ENCODE measurements at places on chromosomes 7 and 10.

DNA sequence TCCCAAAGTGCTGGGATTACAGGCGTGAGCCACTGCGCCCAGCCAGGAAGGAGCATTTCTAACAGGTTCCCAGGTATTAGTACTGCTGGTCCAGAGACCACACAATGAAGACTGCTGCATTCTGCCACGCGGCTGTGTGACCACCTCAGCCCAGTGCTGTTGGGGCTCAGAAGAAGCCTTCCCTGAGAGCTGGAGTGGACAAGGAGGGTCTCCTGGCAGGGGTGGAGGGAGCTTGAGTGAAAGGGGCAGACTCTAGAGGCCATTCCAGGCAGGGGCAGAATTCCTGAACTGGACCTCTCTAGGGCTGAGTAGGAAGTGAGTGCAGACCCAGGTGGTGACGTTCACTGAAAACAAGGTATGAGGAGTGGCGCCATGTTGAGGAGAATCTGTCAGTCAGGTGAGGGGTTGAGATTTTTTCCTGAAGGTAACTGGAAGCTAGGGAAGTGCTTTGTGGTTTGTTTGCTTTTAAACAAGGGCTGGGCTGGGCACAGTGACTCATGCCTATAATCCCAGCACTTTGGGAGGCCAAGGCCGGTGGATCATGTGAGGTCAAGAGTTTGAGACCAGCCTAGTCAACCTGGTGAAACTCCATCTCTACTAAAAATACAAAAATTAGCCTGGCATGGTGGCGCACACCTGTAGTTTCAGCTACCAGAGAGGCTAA lies 67.6 kb downstream of the TACC2 start:
- peak; percentile 28 for DNase-seq
- H3K4me1 ChIP-seq = no peaks in the 10 kb centered on the region
- no peaks in the 10 kb centered on the region for H3K27me3 ChIP-seq
- no peak overlapping the region for H3K4me3 ChIP-seq

DNA sequence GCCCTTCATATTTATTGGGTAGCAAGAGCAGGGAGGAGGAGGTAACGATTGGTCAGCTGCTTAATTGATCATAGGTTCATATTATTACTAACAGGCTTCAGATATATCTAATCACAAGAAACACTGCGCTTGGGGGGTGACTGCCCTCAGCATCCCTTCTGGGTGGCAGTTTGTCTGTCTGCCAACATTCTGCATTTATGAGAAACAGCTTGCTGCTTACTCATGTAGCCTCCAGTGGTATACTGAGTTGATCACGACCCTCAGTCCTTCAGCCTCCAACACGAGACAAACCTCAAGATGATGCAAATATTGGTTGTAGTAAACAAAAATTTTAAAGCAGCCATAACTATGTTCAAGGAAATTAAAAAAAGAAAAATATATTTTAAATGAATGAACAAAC lies 657.8 kb upstream of the PHF14 start:
- H3K4me3 ChIP-seq = no peak overlapping the region
- H3K27me3 ChIP-seq = no peaks in the 10 kb centered on the region
- no peaks in the 10 kb centered on the region for H3K4me1 ChIP-seq
- H3K27ac ChIP-seq = no peak overlapping the region

- no peaks in the 10 kb centered on the region for H3K4me1 ChIP-seq
- no peaks in the 10 kb centered on the region for H3K27me3 ChIP-seq
- peaks cover 5% of the 10 kb centered on the region for H3K36me3 ChIP-seq
- H3K27ac ChIP-seq = no peak overlapping the region
- DNase-seq = no peak
Observed at GRCh38 chr7:97865104-97865503, 7.1 kb downstream of the ASNS start.

GRCh38 chr10:119667562-119668328 lies 16.6 kb downstream of the BAG3 start:
- H3K4me3 ChIP-seq = no peak overlapping the region
- H3K4me1 ChIP-seq = no peaks in the 10 kb centered on the region
- H3K27me3 ChIP-seq = no peaks in the 10 kb centered on the region
- peaks cover 31% of the 10 kb centered on the region for H3K36me3 ChIP-seq

DNA sequence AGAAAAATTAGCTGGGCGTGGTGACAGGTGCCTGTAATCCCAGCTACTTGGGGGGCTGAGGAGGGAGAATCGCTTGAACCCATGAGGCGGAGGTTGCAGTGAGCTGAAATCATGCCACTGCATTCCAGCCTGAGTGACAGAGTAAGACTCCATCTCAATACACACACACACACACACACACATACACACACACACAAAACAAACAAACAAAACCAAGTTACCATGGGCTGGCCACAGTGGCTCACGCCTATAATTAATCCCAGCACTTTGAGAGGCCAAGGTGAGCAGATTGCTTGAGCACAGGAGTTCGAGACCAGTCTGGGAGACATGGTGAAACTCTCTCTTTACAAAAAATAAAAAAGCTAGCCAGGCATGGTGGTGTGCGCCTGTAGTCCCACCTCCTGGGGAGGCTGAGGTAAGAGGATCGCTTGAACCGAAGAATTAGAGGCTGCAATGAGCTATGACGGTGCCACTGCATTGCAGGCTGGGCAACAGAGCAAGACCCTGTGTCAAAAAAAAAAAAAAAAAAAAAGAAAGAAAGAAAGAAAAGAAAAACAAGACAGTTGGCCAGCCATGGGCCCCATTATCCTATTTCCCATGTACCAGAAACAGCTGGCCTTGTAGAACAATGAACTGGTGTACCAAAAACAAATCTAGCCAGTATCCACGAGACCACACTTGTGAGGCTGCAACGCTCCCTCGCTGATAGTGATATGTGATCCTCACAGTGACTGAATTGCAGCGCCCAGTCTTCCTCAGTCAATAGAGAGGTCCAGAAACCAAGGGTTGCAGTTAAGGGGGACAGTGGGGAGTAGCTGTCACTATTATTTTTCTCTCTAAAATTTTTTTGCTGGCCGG lies 6.6 kb upstream of the AGFG2 start:
- DNase-seq = no peak
- H3K4me1 ChIP-seq = no peaks in the 10 kb centered on the region
- H3K27ac ChIP-seq = no peak overlapping the region
- peaks cover 26% of the 10 kb centered on the region for H3K27me3 ChIP-seq

- no peak for DNase-seq
- no peak overlapping the region for H3K4me3 ChIP-seq
- H3K27me3 ChIP-seq = no peaks in the 10 kb centered on the region
- H3K4me1 ChIP-seq = no peaks in the 10 kb centered on the region
- H3K36me3 ChIP-seq = no peaks in the 10 kb centered on the region
- H3K27ac ChIP-seq = no peak overlapping the region
Observed at GRCh38 chr7:91826377-91826776, 54.1 kb downstream of the MTERF1 start.

DNA sequence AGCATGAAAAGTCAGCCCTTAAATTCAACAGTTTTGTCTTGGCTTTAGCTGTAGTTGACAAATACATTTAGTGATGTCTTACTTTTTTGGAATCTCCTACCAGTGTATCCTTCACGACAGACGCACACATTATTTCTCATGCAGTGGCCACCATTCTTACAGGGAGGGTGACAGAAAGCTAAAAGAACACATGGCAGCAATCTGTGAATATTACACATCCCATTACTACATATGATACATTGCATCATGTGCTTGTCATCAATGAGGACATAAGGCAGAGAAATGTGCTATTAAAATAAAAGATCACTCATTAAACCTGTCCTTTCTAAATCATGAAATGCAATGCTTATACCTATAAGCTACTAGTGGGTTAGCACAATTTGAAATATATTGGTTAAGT lies 66.6 kb downstream of the VWDE start:
- H3K36me3 ChIP-seq = no peaks in the 10 kb centered on the region
- DNase-seq = no peak
- no peaks in the 10 kb centered on the region for H3K4me1 ChIP-seq
- H3K27ac ChIP-seq = no peak overlapping the region
- H3K27me3 ChIP-seq = no peaks in the 10 kb centered on the region
- H3K4me3 ChIP-seq = no peak overlapping the region

GRCh38 chr7:142457146-142457703 lies 199.4 kb upstream of the PRSS58 start:
- no peak for DNase-seq
- no peaks in the 10 kb centered on the region for H3K27me3 ChIP-seq
- H3K4me3 ChIP-seq = no peak overlapping the region
- no peaks in the 10 kb centered on the region for H3K4me1 ChIP-seq

DNA sequence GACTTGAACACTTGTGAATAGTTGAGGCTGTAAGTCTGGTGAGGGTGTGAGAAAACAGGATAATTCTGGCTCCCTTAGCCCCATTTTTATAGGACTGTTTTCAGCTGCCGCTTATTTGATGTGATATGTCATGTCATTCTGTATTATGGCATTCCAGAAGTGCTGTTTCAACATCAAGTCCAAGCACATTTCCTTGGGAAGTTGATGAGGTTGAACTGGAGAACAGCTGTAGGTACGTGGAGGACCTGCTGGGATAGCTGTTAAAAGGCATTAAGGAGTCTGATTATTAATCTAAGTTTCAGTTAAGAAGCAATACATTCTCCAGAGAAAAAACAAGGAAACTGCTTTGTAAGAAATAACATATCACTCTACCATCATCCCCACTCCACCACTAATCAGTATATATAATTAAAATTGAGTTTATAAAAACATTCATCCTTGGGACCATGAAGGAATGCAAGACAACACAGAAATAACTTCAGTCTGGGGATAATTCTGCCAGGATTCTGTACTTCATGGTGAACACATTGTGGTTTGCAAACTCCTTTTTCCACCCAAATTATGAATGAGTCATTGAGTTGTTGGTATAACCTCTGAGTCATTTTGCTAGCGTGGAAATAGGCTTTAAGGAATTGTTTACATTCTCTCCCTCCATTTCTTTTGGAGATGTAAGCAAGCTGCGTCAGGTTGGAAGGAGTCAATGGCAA lies 39.9 kb upstream of the TMEM229A start:
- DNase-seq = no peak
- no peaks in the 10 kb centered on the region for H3K36me3 ChIP-seq
- no peaks in the 10 kb centered on the region for H3K4me1 ChIP-seq
- no peak overlapping the region for H3K27ac ChIP-seq
- H3K27me3 ChIP-seq = no peaks in the 10 kb centered on the region

GRCh38 chr10:103197174-103197573 lies 4.1 kb upstream of the NT5C2 start:
- no peaks in the 10 kb centered on the region for H3K36me3 ChIP-seq
- H3K27me3 ChIP-seq = no peaks in the 10 kb centered on the region
- H3K27ac ChIP-seq = peak overlapping the region; percentile 45
- DNase-seq = peak; percentile 74
- H3K4me1 ChIP-seq = peaks cover 25% of the 10 kb centered on the region
- H3K4me3 ChIP-seq = no peak overlapping the region

- no peaks in the 10 kb centered on the region for H3K36me3 ChIP-seq
- no peak overlapping the region for H3K27ac ChIP-seq
- H3K27me3 ChIP-seq = no peaks in the 10 kb centered on the region
- no peak for DNase-seq
Observed at GRCh38 chr10:78868048-78868447, 200.7 kb upstream of the ZMIZ1 start.

DNA sequence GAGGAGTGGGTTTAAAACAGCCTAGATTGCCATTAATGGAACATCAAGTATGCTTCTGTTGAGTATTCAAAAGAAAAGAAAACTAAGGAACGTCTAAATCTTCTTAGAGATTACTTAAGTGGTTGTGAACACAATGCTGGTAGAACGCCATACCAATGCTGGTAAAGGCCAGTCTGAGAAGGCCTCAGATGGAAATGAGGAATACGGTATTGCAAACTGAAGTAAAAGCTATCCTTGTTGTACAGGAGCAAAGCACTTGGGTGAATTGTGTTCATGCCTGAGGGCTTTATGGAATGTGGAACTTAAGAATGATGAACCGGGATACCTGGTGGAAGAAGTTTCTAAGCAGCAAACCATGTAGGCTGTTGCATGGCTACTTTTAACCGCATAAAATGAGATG lies 208.0 kb downstream of the KCND2 start:
- H3K36me3 ChIP-seq = no peaks in the 10 kb centered on the region
- no peaks in the 10 kb centered on the region for H3K4me1 ChIP-seq
- no peak overlapping the region for H3K27ac ChIP-seq
- DNase-seq = no peak
- no peaks in the 10 kb centered on the region for H3K27me3 ChIP-seq
- H3K4me3 ChIP-seq = no peak overlapping the region

GRCh38 chr7:139118805-139119485 lies 9.4 kb upstream of the ZC3HAV1 start:
- no peak for DNase-seq
- no peak overlapping the region for H3K27ac ChIP-seq
- H3K36me3 ChIP-seq = no peaks in the 10 kb centered on the region

DNA sequence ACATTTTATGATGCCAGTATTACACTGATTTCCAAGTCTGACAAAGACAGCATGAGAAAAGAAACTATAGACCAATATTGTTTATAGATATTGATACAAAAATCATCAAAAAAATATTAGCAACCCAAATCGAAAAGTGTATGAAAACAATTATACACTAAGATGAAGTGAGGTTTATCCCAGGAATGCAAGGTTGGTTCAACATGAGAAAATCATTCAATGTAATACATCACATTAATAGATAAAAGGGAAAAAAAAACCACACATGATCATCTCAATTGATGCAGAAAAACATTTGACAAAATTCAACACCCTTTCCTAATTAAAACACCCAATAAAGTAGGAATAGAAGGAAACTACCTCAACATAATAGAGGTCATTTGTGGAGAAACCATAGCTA lies 153.9 kb downstream of the DNAJC1 start:
- no peaks in the 10 kb centered on the region for H3K4me1 ChIP-seq
- no peaks in the 10 kb centered on the region for H3K27me3 ChIP-seq
- H3K4me3 ChIP-seq = no peak overlapping the region
- H3K27ac ChIP-seq = no peak overlapping the region

- DNase-seq = no peak
- no peak overlapping the region for H3K27ac ChIP-seq
- no peaks in the 10 kb centered on the region for H3K36me3 ChIP-seq
- no peaks in the 10 kb centered on the region for H3K27me3 ChIP-seq
Observed at GRCh38 chr7:69843653-69844052, 245.4 kb downstream of the AUTS2 start.

All from tibial artery (tissue), 4 donors.